H1 (cell line): ENCODE measurements at places on chromosomes 13 and 19.

DNA sequence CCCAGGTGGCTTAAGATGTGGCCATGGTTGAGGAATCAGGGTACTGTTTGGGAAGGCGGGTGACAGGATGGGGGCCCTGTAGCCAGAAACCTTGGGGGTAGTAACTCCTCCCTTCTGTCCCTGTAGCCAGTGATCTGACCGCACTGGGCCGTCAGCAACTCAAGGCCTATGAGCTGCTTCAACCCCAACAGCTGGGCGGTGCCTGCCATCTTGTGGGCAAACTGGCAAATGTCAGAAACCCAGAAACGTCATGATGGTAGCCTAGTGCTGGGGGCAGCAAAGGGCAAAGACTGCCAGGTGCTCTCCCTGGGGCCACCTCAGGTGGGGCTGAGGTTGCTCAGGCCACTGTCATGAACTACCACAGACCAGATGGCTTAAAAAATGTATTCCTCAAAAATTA is 3.5 kb downstream of the COPE start:
- DNase-seq = no peak

GRCh38 chr19:1923319-1923718 is 17.7 kb upstream of the CSNK1G2 start:
- no peak for DNase-seq

- no peak for DNase-seq
These were observed 222.2 kb upstream of the SERP2 start for GRCh38 chr13:44151474-44151873.

DNA sequence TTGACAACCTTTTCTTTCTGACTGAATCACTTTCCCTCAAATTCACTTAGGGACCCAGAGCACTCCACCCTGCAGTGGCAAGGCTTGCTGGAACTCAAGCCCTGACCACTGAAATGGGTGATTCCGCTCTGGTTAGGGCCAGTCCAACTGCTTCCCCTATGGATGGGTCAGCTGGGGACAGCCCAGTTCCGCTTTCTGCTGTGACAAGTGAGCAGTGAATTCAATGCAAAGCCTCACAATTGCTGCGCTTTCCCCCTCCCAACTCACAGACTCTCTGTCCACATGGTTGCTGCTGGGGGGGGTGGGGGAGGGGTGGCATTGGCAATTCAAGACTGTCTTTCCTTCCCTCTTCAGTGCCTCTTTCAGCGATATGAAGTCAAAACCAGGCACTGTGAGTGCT is 18.7 kb downstream of the CD70 start:
- no peak for DNase-seq
